ENCODE measurements at places on chromosomes 12 and 14.

GRCh38 chr14:99576304-99576703 lies 27.7 kb downstream of the CCDC85C start:
- no peak for DNase-seq

DNA sequence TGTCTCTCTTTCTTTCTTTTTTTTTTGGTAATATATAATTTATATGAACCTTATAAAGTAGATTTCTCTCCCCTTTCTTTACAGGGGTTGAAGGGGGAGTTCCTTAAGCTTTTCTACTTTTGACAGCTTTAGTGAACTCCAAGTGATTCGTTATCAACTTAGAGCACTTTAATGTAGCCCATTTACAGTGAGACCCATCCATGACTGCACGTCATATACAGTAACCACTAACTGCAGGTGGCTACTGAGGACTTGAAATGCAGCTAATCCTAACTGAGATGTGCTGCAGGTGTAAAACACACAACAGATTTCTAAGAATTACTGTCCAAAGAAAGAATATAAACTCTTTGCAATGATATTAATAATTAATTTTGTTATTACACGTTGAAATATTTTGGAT lies 582 bp downstream of the LRRIQ1 start:
- DNase-seq: peak; percentile 1

DNA sequence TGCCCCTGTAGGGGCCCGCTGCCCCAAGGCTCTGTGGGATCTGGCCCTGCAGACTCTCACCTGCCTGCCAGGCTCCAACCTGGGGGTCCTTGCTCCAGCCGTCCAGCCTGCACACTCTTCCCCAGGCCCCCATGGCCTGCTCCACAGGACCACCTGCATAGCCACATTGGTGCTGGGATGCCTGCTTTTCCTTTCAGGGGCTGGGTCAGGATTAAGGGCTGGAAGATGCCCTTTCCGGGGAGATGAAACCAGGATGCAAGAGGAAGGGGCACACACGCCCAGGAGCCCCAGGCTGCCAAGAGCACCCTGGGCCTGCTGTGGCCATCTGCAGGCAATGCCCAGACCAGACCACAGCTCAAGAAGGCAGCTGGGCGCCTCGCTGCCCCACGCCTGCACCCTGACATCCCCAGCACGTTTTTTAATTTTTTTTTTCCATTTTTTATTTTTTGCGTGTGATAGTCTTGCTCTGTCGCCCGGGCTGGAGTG lies 15.0 kb downstream of the BAG5 start:
- DNase-seq: no peak

- DNase-seq: no peak
Measured at GRCh38 chr12:23699031-23699430, 250.4 kb downstream of the SOX5 start.

GRCh38 chr12:57518176-57518919 lies 2.0 kb downstream of the DDIT3 start:
- DNase-seq: no peak

- DNase-seq: peak; percentile 79
Measured at GRCh38 chr12:109291521-109292341, 17.4 kb downstream of the FOXN4 start.

DNA sequence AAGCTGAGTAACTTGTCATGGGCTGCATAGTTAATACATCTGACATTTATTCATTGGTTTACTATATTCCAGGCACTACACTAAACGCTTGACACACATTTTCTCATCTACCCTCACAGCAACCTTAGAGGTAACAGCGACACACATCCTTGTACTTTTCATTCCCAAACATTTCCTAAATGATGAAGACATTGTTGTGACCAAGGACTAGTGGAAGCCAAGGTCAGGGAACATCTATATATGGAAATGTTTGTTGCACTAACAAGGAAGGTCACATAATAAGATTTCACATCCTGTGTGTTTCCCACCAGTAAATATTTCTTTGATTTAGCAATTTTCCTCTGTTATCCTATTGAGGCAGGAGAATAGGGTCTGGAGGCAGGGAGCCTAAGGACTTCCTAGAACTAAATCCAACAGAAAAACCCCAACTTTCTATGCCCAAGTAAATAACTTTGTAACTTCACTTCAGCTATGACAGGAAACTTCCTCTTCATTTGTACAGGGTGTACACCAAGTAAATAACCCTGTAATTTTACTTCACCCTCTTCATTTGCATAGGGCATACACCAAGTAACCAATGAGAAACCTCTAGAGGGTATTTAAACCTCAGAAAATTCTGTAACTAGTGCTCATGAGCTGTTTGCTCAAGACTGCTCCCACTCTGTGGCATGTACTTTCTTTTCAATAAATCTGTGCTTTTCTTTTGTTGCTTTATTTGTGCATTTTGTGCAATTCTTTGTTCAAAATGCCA lies 48.4 kb downstream of the ZNF641 start:
- DNase-seq: no peak

DNA sequence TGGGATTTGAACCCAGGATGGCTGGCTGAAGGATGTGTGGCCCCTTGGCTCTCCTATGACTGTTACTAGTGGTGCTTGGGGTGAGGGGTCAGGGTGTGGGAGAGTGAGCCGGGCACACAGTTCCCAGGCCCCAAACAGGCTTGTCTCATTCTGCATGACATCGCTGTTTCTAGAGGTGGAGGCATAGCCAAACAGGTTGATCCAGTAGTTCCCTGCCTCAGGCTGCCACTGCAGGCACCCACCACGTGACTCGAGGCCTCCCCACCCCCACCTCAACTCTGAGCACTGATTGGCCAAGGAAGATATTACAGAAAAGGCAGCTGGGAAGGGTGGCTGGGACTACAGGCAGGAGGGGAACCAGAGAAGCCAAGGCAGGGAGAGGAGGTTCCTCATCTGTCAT lies 102.6 kb downstream of the NCOR2 start:
- DNase-seq: no peak

GRCh38 chr12:109678719-109679118 lies 34.9 kb upstream of the FAM222A start:
- DNase-seq: no peak

- DNase-seq: no peak
Measured at GRCh38 chr12:2009623-2010022, 5.4 kb upstream of the DCP1B start.

- DNase-seq: no peak
Measured at GRCh38 chr12:12720052-12720451, 2.9 kb downstream of the CDKN1B start.

DNA sequence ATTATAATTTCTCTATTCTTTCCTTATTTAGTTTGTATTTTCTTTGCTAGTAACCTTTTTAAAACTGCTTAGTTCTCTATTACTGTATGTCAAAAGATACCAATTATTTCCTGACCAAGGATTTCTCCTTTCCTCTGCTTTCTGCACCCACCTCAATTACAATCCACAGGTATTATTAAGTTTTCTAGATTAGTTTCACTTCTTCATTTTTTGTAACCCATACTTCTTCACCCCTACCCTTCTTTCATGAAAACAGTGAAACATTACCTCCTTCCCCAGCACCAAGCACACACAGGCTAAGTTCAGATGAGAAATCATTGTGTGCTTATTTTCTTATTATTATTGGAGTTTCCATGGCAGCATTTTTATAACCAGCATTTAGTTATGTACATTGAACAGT lies 318.5 kb upstream of the MDGA2 start:
- DNase-seq: no peak

DNA sequence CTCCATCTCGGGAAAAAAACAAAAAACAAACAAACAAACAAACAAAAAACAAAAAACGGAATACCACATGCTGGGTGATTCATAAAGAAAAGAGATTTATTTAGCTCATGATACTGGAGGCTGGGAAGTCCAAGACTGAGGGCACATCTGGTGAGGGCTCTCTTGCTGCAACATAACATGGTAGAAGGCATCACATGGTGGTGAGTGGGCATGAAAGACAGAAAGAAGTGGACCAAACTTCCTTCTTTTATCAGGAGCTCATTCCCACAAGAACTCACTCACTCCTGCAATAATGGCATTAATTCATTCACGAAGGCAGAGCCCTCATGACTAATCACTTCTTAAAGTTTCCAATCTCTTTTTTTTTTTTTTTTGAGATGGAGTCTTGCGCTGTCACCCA lies 8.0 kb upstream of the LGMN start:
- no peak for DNase-seq

DNA sequence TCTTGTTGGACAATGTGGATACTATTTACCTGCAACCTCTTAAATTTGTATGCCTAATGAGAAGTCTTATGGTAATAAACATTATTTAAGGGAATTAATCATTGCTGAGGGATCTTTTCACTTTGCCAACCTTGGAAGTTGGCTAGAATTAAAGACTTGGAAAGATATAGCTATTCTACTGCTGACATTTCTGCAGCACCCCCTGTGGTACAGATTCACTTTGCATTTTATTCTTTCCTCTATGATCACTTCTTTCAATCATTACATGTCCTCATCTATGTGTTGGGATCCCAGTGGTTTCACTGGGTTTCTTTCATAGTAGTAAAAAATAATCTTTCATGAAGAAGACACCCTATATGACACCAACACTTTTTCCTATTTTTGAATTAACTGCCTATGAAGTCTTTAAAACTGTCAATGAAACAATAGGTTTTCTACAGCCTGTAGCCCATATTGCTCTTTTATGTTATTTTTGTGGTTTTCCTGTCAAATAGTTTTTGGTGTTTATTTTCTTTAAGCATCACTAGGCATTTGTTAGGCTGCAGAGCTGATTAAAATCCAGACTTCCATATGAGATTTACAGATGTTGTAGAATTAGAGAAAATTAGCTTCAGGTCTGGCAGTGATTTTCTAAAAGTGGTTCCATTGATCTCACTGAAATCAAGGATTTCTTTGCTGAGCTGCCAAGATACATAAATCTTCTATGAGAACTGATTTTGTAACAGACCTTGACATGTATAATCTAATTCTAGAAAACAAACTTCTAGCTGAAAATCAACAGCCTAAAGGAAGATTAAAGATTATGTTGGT lies 256.1 kb downstream of the NAV3 start:
- DNase-seq: no peak

DNA sequence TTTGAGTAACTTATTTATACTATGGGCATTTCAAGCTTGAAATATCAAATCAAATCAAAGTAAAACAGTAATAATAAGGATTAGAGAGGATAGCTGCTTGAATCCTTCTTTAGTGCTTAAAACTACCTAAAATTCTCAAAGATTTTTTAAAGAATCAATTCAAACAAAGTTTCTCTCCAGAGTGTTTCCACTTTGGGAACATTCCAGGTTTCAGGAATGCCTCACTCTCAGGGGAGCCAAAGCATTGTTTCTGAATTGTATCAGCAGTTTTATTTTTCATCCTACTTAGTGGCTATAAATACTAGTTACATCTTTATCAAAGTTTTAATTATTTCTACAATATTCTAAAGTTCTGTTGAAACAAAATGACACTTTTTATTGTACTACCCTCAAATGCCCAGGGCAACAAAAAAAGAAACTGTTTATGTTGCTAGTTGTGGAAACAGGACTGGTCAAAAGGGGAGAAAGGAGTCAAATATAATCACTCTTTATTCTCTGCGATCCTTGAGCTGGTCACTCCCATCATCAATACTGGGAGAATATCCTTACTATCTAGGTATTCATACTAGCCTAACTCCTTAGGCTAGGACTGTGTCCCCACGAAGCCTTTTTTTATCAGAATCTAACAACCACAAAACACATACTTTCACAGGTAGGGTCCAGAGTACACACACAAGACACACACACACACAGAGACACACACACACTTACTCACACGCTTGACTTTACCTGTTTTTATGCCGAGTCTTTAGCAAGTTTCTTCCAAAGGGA lies 598 bp downstream of the RASSF9 start:
- peak; percentile 19 for DNase-seq

DNA sequence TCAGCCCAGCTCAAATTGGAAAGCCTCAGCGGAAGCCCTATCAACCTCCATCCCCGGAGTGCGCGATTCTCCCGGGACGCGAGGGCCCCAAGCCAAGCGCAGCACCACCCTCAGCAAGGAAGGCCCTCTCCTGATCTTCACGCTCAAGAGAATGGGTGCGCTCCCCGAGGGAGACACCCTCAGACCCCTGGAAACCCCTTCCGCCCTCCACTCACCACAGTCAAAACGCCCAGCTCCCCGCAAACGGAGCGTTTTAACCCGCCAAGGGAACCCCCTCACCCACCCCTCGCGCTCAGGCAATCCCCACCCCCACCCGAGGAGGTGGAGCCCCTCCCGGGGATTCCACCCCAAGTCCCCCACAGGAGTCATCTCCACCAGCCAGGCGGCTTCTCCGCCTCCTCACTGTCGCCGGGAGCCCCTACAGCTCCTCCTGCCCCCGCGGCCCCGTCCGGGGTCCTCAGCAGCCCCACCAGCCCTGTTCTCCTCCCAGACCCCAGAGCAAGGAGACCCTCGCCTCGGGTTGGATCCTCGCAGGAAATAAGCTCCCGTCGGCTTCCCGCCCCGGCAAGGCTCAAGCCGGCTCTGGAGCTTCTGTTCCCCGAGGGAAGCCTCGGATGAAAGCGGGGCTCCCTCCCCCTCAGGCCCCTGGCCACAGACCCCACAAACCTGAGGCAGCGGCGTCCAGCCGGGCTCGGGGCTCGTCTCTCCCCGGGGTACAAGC lies 507 bp downstream of the BAZ2A start:
- peak; percentile 21 for DNase-seq

GRCh38 chr12:109815757-109816617 lies 17.2 kb downstream of the TRPV4 start:
- DNase-seq: no peak

- DNase-seq: no peak
Measured at GRCh38 chr12:104966677-104967076, 8.6 kb upstream of the SLC41A2 start.

GRCh38 chr12:31853977-31854376 lies 105.2 kb upstream of the RESF1 start:
- DNase-seq: no peak
